ENCODE measurements at places on chromosomes 2 and 18.

DNA sequence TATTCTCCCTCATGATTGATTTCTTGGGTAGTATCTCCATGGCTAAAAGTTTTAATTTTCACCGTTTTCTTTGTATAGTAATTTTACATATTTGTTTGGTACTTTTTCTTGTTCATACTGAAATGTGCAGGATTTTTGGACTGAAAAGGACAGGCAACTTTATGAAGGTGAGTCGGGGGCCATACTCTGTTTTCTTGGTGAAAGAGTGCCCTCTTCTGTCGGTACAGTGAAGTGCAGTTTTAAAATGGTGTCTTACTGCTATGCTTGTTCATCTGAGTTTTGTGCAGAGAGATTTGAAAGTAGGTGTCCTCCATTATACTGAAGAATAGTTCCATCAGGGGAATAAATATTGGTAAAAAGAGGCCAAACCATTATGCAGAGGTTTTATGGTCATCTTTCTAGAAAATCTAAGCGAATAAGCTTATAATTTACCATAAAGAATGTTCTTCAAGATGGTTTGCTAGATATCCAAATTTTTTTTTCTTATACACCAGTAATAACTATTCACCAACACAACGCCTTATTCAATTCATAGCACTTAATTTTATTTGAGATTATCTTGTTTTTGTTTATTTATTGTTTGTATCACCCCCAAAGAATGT, 8.7 kb upstream of the SERPINB13 start:
- peak; percentile 20 for DNase-seq

GRCh38 chr2:83851066-83851465, 608.0 kb downstream of the SUCLG1 start:
- DNase-seq, result no peak

GRCh38 chr18:5469340-5469739, 74.5 kb downstream of the EPB41L3 start:
- no peak for DNase-seq

GRCh38 chr2:173567493-173567892, 212.8 kb downstream of the CDCA7 start:
- DNase-seq, result no peak

GRCh38 chr2:1975060-1975459, 230.7 kb upstream of the PXDN start:
- DNase-seq, result no peak

DNA sequence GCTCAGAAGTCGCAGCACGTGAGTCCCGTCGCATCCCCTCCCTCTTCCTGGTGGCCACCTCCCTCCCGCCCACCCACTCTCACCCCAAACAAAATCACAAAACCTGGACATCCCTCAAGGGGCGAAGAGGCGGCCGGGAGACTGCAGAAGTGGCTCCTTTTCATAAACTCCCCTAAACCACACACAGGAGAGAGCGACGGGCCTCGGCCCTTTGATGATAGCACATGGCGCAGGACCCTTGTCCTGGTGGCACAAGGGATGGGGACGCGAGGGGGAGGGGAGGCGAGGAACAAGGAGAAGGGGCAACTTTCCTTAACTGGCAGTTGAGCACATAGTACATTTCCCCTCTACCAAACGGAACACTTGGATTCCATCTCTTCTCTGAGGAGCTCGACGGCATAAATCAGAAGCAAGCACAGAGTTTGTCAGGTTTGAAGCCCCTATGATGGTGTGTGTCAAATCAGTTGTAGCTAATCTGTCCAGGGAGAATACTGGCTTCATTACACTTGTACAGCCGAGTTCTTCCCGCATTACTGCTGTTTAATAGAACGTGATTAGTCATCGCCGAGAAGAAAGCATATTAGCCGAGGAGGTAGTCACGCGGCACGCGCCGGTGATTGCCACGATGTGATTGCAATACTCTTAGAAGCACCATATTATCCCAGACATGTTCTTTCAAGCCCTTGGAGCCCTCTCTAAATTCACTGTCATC, 43.8 kb downstream of the GBX2 start:
- DNase-seq, result no peak

- no peak for DNase-seq
Measured at GRCh38 chr2:25072606-25073005, 30.7 kb downstream of the EFR3B start.

DNA sequence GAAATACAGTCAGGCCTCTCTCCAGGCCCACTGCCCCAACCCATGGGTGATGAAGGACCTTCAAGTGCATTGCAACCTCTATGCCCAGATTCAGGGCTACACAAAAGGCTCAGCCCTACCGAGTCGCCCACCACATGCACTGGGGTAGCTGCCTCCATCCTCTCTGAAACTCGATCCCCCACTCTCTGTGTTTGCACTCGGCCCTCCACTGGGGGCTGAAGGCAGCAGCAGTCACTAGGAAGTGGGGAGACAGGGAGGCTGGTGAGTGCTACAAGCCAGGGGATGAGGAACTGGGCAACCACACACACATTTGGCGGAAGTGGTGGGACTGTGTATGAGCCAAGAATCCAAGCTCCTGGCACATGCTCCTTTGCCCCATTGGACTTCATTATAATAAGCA, 94.6 kb downstream of the CERS6 start:
- no peak for DNase-seq

DNA sequence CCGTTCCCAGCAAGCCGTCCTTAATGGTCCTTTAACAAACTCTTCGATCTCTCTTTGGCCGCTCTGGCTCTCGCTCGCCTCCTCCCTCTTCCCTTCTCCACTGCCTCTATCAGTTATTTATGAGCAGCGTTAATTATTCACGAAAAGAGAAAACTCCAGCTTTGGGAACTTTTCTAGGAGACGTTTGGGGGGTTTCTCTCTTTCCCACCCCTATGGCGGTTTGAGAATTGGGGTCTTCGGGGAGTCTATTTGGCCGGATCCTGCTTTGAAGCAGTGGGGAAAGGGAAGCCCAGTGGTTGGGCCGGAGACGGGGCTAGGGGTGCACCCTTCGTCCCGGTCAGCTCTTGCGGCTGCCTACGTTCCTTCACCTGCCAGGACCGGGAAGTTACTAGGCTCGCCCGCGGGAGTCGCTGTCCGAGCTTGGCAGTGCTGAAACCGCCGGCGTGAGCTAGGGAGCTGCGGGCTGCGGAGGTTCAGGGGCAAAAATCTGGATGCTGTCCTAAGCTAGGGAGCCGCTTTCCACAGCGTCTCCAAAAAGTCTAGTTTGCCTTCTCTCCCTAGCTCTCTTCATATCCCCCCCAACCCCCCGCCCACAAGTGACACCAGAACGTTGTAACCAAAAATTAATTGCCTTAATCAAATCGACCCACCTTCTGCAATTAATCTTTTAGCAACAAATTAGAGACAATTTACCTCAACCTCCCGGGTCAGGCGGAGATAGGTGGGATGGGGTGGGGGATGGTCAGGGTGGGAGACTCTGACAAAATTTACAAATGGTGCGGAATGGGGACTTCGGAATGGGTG, 8.9 kb upstream of the SKOR2 start:
- DNase-seq, result no peak

- DNase-seq, result no peak
Measured at GRCh38 chr2:180061085-180061484, 54.0 kb upstream of the CWC22 start.

DNA sequence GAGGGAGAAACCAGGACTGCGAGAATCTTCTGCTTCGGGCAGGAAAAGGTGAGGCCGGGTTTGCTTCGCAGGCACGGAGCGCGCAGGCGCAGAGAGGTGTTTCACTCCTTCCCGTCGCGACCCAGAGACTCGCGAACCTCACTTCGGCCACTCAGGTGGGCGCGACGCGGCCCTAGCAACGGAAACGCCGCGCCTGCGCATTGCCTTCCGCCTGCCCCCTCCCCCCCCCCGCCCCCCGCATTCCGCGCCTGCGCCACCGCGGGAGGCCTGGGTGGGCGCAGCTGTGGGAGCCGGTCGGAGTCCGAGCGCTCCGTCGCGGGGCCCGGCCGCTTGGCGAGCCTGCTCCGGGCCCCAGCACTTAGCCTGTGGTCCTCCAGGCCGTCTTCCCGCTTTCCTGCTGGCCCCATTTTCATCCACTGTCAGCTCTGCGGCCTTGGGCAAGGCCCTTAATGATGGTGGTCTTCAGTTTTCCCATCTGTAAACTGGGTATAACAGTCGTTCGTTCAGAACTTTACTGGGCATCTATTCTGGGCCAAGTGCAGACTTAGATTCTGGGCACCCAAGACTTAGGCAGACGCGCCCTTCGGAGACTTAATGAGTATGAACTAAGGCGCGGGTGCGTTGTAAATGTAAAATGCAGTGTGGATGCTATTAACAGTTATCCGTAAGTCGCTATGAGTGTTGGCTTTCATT, 62.1 kb upstream of the ACKR3 start:
- peak; percentile 19 for DNase-seq
